Activated T-cell treated with anti-CD3 and anti-CD28 coated beads, Interleukin-2, amount 50 U/mL, for 24 hours (primary cell): ENCODE measurements at places on chromosomes 5 and 9.

GRCh38 chr5:35516271-35516670 lies 101.4 kb upstream of the SPEF2 start:
- DNase-seq = no peak

GRCh38 chr9:87766697-87767096 lies 40.8 kb downstream of the CTSL start:
- DNase-seq = no peak

GRCh38 chr5:177354256-177354655 lies 2.8 kb upstream of the LMAN2 start:
- DNase-seq = no peak

GRCh38 chr5:73382401-73382740 lies 66.2 kb downstream of the FOXD1 start:
- no peak for DNase-seq

DNA sequence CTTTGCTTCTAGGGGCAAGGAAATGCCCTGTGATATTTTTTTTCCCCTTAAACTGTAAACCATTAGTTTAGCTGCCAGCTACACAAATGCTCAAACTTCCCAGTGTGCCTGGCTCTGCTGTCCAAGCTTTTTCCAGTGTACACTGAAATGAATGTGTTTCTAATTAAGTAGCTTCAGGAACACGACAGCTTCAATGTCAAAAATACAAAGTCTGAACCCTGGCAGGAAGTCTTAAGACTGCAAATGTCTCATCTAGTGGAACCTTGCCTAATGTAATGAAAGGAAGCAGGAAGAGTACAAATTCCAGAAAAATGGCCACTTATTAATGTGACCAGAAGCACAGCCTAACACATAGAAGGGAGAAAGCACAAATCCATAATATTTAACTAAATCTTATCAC lies 255.2 kb downstream of the CRB2 start:
- no peak for DNase-seq

DNA sequence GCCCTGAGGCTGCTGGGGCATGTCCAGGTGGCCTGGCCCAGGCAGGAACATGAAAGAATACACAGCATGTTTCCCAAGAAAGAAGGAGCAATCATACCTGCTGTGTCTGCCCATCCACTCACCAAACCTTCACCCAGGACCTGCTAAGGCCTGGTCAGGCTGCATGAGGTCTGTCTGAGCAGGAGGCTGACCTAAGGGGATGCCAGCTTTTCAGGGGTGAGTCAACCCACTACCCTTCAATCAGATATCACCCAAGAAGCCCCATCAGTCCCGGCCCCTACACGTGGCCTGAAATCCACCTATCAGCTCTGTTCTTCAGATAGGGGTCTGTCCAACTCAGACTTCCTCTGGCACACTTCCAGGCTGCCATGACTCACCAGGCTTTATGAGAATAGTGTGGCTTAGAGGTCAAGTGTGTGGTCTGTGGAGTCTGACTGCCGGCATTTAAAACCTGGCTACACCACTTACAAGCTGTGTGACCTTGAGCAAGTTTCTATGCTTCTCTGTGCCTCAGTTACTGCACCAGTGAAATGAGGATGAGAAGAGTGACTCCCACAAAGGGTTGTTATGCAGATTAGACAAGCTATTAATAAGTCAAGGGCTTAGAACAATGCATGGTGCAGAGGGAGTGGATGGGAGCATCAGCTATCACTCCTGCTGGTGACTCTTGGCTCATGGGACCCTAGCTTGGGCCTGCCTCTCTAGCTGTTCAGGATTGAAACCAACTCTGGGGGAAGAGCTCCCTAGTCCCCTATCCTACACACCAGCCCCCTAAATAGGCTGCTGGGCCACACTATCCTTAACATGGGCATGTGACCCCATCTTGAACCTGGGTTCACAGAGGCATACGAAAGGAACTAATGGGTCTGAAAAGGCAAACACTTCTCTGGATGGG lies 130.3 kb downstream of the PAX5 start:
- DNase-seq = peak; percentile 47

DNA sequence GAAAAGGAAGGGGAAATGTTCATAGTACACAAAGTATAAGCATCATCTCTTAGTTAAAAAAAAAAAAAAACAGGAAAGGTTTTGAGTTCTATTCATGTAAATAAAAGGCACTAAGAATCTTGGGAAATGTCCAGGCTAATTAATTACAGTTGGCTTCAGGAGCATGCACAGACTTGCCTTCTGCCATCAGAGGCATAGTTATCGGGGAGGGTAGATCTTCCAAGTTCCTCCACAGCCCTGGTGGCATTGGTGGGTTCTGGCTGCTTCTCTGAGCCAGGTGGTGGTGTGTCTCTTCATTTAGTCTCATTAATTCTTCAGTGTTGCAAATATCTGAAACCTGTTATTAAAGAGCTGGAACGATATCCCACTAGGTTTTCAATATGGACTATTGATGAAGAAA lies 85.2 kb downstream of the TMEM252 start:
- DNase-seq = no peak

DNA sequence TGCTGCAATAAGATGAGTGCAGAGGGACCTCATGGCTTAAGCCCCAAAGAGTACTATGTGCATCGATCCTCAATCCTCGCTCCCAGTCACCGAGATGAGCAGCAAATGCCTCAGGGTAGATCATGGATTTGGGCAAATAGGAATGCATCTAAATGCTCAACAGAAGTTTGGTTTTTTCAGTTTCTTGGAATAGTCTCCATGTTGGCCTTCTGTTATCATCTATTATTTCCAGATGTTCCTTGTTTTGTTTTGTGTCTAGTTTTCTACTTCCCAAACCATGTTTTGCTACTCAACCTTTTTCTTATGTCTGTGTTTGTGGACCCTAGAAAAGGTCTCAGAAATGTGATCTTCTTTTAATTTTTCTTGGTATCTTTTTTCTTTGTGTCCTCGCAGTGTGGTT lies 43.5 kb upstream of the RASGRF2 start:
- no peak for DNase-seq

DNA sequence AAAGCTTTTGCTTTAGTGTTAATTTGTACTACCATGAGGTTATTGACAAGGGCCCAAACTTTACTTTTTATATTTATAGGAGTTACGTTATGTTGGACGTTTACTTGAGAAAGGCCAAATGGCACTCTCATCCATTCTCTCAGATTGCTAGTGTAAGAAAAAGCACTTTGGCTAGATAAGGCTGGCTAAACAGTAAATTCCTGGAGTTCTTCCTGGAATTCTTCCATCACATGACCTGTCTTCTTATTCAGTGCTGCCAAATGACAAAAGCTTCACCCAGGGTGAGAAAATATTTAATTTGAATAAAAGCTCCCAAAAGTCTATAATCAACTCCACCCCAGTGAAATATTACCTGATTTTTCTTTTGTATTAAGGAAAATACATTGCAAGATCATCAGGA lies 1568.9 kb upstream of the ACO1 start:
- DNase-seq = no peak

DNA sequence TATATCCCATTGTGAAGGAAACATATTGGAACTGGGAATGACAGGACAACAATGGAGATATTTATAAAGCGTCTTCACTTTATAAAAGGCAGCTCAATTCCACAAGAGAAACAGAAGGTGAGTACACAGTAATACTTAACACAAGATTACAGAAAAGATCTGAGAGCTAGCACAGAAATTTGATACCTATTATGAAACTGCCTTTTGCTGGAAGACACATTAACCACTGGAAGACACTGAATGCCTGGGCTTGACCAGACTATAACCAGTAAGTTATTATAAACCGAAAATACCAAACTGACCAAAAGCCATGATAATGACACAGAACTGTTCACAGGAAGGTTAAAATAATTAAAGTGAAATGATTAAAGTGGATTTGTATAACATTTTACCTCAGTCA lies 195.4 kb downstream of the NR2F1-AS1 start:
- DNase-seq = no peak

DNA sequence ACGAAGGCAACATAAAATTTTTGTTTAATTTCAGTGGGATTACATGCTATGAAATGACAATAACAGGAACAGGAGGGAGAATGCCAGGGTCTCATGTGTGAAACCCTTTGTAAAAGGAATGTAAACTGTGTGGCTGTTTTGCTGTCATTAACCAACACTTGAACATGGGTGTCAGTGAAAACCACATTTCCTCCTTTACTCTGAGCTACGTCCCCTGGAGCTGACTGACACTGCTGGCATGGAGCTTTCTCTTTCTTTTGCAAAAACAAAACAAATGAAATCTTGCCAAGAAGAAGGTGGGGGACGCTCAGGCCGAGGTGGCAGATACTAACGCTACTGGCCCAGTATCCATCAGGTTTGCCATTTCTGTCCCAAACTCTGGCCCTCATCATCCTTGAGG lies 121.4 kb downstream of the DMRT2 start:
- no peak for DNase-seq

DNA sequence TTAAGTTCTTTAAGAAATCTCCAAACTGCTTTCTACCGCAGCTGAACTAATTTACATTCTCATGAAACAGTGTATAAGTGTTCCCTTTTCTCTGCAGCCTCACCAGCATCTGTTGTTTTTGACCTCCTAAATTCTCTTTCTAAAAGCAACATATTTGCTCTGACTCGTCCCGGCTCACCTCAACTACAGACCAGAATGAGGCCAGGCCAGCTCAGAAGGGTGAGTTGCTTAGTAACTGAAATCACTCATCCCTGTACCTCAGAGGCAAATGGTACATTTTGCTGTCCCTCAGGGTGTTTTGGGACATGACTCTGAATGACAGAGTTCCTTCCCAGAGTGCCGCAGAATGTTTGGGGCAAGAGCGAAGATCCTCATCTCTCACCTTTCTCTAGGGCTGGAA lies 127.5 kb downstream of the FRMD3 start:
- DNase-seq = no peak

- no peak for DNase-seq
Observed at GRCh38 chr9:84229191-84229590, 111.4 kb downstream of the SLC28A3 start.

GRCh38 chr9:78209127-78209526 lies 26.7 kb upstream of the CEP78 start:
- no peak for DNase-seq

GRCh38 chr9:25935188-25935587 lies 256.9 kb upstream of the TUSC1 start:
- DNase-seq = no peak

GRCh38 chr5:76245590-76245989 lies 157.5 kb upstream of the IQGAP2 start:
- no peak for DNase-seq

GRCh38 chr5:36932056-36932455 lies 55.5 kb downstream of the NIPBL start:
- no peak for DNase-seq

DNA sequence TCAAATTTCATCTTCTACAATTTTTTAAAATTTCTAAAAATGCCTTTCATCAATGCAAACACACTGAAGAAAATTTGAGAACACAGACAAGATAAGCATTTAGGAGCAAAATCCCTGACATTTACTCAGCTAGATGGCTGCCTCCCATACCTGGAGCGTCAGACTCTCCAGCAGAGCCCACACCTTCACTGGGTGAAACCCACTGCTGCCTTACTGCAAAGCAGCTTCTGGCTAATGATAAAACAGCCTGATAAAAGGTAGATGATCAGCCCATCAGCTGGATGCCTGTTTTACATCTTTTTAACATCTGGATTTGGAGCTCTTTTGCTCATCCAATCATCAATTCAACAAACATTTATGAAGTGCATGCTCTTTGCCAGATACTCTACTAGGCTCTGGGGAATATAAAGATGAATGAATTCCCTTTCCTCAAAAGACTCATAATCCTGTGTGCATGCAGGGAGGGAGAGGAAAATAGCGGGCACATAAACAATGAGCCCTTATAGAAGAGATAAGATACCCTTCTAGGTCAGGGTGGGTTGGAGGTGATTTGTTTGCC lies 271.2 kb downstream of the SAXO1 start:
- no peak for DNase-seq

GRCh38 chr5:127934791-127935256 lies 148.7 kb upstream of the SLC12A2 start:
- no peak for DNase-seq

DNA sequence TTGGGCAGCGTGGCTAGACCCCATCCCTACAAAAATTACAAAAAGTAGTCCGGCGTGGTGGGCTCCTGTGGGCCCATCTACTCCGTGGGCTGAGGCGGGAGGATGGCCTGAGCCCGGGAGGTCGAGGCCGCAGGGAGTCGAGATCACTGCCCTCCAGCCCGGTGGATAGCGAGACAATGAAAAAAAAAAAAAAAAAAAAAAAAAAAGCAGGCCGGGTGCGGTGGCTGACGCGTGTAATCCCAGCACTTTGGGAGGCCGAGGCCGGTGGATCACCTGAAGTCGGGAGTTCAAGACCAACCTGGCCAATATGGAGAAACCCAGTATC lies 110.5 kb upstream of the LPCAT1 start:
- no peak for DNase-seq

GRCh38 chr9:70805949-70806348 lies 315.5 kb downstream of the TRPM3 start:
- DNase-seq = no peak

DNA sequence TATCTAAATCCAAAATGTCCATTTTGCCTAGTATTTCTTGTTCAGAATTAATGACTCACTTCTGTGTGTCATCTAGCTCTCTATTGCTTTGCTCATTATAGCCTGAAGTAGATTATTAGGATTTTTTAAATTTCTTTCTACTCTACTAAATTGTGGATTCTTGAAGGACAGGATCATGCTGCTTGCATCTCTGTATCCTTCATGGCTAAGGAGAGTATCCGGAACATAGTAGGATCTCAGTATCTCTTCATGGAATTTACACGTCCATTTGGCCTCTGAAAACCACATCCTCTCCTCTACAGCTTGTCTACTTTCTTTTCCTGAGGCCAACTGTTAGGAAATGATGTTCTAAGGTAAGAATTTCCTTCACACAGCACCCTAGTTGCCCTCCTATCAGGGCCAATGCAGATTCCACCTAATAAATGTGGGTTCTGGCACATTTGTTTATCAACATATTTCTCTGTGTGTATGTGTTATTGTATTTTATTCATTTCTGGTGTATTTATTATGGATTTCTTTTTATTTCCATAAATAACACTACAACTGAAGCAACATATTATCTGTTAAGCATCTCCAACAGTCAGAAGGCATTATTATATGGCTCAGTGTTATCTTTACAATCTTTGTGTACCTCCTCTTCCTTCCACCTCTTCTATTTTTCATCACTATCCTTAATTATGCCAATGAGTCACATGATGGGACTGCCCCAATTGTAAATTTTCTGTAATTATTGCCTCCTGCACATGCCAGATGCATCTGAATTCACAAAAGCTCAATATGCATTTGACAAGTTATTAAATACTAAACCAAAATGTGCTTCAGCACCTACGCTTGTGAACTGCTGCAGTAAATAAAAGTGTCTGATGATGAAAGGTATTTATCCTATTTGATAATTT lies 557.8 kb upstream of the TLE4 start:
- no peak for DNase-seq

GRCh38 chr5:165525271-165525670 lies 2019.9 kb downstream of the MAT2B start:
- no peak for DNase-seq
